Activated naive CD4-positive, alpha-beta T cell treated with anti-CD3 and anti-CD28 coated beads, Interleukin-2, amount 10 ng/mL, durations not matched to agents 7 days and 5 days (primary cell): ENCODE measurements at places on chromosomes 7 and 10.

DNA sequence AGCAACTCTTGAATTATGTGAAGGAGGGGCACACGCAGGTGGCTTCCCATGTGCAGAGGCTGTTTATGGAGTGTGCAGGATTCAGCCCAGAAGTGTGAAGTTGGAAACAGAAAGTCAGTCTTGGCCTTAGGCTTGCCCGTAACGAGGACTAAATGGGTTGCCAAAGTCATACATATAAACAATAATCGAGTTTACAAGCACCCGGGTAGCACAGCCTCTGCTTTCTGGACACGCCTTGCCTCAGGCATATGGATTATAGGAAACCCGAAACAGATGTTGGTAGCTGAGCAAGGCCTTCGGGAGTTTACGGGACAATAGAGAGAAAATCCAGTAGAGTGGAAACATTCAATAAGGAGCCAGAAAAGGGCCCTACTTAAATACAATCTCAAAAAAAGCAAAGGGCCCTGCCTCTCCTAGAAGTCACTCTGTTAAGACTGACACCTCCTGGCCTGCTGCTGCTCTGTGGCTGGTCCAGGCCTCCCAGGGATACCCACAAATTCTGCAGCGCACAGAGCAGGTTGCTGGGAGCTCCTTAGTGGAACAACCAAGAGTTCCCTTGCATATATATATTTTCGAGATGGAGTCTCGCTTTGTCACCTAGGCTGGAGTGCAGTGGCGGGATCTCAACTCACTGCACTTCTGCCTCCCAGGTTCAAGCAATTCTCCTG lies 48.5 kb downstream of the SMKR1 start:
- H3K27me3 ChIP-seq, result peaks cover 31% of the 10 kb centered on the region
- no peak for DNase-seq

GRCh38 chr10:119724593-119725516 lies 995 bp upstream of the INPP5F start:
- peaks cover 2% of the 10 kb centered on the region for H3K36me3 ChIP-seq
- H3K4me1 ChIP-seq, result peaks cover 48% of the 10 kb centered on the region
- no peaks in the 10 kb centered on the region for H3K27me3 ChIP-seq
- H3K4me3 ChIP-seq, result peak overlapping the region; percentile 67

- H3K4me1 ChIP-seq, result no peaks in the 10 kb centered on the region
- H3K36me3 ChIP-seq, result no peaks in the 10 kb centered on the region
- H3K27ac ChIP-seq, result no peak overlapping the region
- DNase-seq, result no peak
- no peak overlapping the region for H3K4me3 ChIP-seq
- no peaks in the 10 kb centered on the region for H3K27me3 ChIP-seq
These were observed 330.2 kb upstream of the FZD1 start for GRCh38 chr7:90933984-90934383.

GRCh38 chr10:7054915-7055314 lies 355.9 kb downstream of the SFMBT2 start:
- H3K27me3 ChIP-seq, result peaks cover 6% of the 10 kb centered on the region
- no peak for DNase-seq
- H3K4me1 ChIP-seq, result no peaks in the 10 kb centered on the region
- H3K36me3 ChIP-seq, result no peaks in the 10 kb centered on the region
- H3K4me3 ChIP-seq, result no peak overlapping the region

DNA sequence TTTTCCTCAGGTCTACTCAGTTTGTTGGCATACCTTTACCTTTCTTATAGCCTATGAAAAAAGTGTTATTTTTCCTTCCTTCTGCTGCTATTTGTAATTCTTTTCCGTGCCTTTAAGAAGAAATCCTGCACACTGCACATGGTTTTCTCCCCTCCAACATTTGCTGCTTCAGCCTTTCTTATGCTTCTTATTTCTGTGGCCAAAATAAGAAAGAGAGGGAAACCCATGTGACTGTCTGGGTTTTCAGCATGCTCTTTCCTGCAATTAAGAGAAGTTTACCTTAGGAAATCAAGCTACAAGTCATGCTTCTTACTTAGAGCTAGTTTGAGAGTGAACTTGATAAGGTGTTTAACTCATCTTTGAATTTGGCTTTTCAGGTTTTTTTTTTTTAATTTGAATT lies 11.0 kb downstream of the TBC1D12 start:
- no peak overlapping the region for H3K27ac ChIP-seq
- no peaks in the 10 kb centered on the region for H3K36me3 ChIP-seq
- no peak overlapping the region for H3K4me3 ChIP-seq
- DNase-seq, result no peak

DNA sequence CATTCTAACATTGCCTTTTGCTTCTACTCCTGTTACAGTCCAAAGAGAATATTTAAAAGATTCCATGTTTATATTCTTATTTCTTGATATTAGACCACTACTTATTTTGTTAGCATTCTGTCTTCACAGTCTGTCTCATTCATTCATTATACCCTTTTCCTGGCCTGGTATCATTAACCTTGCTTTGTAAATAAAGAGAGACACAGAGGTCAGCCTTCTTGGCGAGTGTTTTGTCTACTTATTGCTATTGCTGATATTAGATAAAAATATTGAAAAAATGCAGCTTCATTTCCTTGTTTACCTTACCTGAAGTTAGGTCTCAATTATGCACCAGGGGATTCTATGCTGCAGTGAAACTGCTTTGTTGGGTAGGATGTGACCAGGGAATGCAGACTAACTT lies 179.2 kb downstream of the NXPH1 start:
- H3K27me3 ChIP-seq, result no peaks in the 10 kb centered on the region
- no peaks in the 10 kb centered on the region for H3K36me3 ChIP-seq
- H3K4me1 ChIP-seq, result no peaks in the 10 kb centered on the region

DNA sequence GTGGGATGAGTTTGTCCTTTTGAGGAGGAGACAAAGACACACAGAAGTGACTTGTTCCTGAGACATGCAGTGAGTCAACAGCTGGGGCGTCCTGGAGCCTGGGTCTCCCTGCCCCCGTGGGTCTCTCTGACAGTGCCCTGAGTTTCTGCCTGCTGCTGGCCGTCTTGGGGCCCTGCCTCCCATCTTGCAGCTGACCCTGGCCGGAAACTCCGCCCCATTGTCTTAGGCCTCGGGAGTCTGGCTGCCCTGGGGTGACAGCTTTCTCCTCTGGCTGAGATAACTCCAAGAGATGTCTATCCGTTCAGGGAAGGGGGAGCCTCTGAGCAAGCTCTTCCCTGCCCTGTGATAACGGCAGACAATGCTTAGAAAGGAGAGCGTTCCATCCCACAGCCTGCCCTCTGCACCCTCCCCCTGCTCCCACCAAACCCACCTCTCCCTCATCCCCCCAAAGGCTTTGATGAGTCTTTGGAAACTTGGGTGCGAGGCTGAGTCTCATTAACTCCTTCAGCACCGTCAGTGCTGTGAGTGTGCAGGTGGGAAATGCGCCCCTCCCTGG lies 69.5 kb upstream of the PODXL start:
- no peak for DNase-seq
- no peak overlapping the region for H3K4me3 ChIP-seq
- H3K36me3 ChIP-seq, result no peaks in the 10 kb centered on the region
- H3K27ac ChIP-seq, result no peak overlapping the region
- peaks cover 34% of the 10 kb centered on the region for H3K27me3 ChIP-seq

DNA sequence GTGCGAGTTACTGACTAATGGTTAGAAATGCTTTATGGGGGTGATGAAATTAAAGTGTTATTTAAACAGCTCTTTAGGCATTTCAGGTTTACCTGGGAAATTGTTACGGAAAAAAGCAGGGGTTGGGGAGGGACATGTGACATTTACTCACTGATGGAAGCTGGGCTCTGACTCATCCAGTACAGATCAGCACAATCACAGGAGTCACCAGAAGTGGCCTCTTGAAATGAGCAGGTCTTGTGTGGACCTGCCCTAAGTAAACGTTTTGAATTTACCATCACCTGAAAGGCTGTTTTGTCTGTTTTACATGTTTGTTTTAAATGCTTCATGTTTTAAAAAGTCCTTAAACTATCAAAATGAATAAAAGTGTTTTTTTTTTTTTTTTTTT lies 2.3 kb downstream of the GLRX3 start:
- no peak overlapping the region for H3K27ac ChIP-seq
- H3K36me3 ChIP-seq, result peaks cover 30% of the 10 kb centered on the region
- H3K4me1 ChIP-seq, result peaks cover 68% of the 10 kb centered on the region
- H3K27me3 ChIP-seq, result peaks cover 16% of the 10 kb centered on the region

DNA sequence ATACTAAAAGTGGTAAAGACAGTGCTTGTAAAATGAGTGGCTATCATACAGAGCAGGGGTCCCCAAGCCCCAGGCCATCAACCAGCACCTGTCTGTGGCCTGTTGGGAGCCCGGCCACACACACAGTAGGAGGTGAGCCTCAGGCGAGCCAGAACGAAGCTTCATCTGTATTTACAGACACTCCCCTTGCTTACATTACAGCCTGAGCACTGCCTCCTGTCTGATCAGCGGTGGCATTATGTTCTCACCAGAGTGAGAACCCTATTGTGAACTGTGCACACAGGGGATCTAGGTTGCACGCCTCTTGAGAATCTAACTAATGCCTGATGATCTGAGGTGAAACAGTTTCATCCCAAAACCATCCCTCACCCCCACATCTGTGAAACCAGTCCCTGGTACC lies 58.7 kb downstream of the ITGA8 start:
- H3K27ac ChIP-seq, result no peak overlapping the region
- no peaks in the 10 kb centered on the region for H3K4me1 ChIP-seq
- H3K27me3 ChIP-seq, result no peaks in the 10 kb centered on the region
- H3K36me3 ChIP-seq, result no peaks in the 10 kb centered on the region
- no peak overlapping the region for H3K4me3 ChIP-seq

DNA sequence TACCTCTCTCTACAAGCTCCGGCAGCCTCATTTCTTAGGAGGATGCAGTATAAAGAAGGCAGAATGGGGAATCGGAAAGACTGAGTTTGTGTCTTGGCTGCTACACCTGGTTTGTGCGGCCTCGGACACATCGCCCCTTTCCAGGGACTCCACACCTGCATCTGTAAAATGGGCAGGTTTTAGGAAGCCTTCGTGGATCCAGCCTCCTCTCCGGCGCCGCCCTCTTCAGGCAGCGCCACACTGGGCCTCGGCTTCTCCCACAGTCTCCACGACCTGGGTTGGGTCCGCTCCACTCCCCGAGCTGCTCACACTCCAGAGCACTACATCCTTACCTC lies 341 bp downstream of the GOT1 start:
- peaks cover 41% of the 10 kb centered on the region for H3K4me1 ChIP-seq
- DNase-seq, result no peak
- no peaks in the 10 kb centered on the region for H3K27me3 ChIP-seq
- peak overlapping the region; percentile 99 for H3K4me3 ChIP-seq

- H3K36me3 ChIP-seq, result peaks cover 6% of the 10 kb centered on the region
- DNase-seq, result no peak
- peaks cover 27% of the 10 kb centered on the region for H3K27me3 ChIP-seq
- peaks cover 19% of the 10 kb centered on the region for H3K4me1 ChIP-seq
- H3K27ac ChIP-seq, result no peak overlapping the region
- H3K4me3 ChIP-seq, result no peak overlapping the region
These were observed 11.6 kb upstream of the GOLGA7B start for GRCh38 chr10:97838091-97838490.

DNA sequence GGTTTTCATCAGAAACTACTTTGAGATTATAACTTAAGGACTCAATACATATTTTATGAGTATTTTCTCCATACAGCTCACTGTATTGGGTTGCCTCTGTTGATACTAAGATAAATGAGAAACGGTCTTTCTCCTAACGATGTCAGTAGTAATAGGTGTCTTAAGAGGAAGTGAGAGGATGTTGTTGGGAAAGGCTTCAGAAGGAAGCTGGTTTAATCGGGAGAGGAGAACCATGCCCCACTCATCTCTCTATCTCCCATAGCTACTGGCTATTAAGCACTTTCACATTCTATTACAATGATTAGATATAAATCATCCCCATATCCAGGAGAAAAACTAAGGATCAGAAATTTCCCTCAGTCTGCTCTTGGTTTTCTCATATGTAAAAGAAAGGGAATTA lies 2.0 kb downstream of the CLEC5A start:
- no peak overlapping the region for H3K27ac ChIP-seq
- H3K4me1 ChIP-seq, result no peaks in the 10 kb centered on the region
- H3K27me3 ChIP-seq, result no peaks in the 10 kb centered on the region
- no peaks in the 10 kb centered on the region for H3K36me3 ChIP-seq

DNA sequence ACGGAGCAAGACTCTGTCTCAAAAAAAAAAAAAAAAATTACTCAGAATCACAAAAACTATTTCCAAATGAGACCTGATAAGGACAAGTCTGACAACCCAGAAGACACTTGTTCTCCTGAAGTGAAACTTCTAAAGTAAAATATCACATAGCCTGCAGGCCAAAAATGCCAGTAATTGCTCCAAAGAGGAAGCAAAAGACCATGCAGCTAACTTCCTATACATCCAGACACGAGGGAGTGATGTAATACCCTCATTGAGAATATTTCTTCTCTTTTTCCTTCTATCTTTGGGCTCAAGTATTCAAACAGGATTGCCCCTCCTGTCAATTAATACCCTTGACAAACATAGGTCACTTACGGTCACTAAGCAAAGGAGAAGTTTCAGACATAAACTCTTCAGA lies 31.2 kb downstream of the ARMH3 start:
- peaks cover 3% of the 10 kb centered on the region for H3K4me1 ChIP-seq
- no peak overlapping the region for H3K27ac ChIP-seq
- peaks cover 39% of the 10 kb centered on the region for H3K36me3 ChIP-seq
- H3K27me3 ChIP-seq, result no peaks in the 10 kb centered on the region
- H3K4me3 ChIP-seq, result no peak overlapping the region

GRCh38 chr7:113891828-113892227 lies 27.0 kb downstream of the PPP1R3A start:
- H3K27me3 ChIP-seq, result no peaks in the 10 kb centered on the region
- no peak for DNase-seq
- no peaks in the 10 kb centered on the region for H3K36me3 ChIP-seq
- H3K27ac ChIP-seq, result no peak overlapping the region
- no peak overlapping the region for H3K4me3 ChIP-seq

- H3K4me3 ChIP-seq, result no peak overlapping the region
- H3K27me3 ChIP-seq, result no peaks in the 10 kb centered on the region
- peaks cover 23% of the 10 kb centered on the region for H3K4me1 ChIP-seq
- no peak overlapping the region for H3K27ac ChIP-seq
These were observed 74.2 kb upstream of the PLXNA4 start for GRCh38 chr7:132650498-132650897.

- peaks cover 3% of the 10 kb centered on the region for H3K4me1 ChIP-seq
- no peak overlapping the region for H3K4me3 ChIP-seq
- no peak overlapping the region for H3K27ac ChIP-seq
These were observed 139.5 kb downstream of the ALOX5 start for GRCh38 chr10:45513551-45513950.

DNA sequence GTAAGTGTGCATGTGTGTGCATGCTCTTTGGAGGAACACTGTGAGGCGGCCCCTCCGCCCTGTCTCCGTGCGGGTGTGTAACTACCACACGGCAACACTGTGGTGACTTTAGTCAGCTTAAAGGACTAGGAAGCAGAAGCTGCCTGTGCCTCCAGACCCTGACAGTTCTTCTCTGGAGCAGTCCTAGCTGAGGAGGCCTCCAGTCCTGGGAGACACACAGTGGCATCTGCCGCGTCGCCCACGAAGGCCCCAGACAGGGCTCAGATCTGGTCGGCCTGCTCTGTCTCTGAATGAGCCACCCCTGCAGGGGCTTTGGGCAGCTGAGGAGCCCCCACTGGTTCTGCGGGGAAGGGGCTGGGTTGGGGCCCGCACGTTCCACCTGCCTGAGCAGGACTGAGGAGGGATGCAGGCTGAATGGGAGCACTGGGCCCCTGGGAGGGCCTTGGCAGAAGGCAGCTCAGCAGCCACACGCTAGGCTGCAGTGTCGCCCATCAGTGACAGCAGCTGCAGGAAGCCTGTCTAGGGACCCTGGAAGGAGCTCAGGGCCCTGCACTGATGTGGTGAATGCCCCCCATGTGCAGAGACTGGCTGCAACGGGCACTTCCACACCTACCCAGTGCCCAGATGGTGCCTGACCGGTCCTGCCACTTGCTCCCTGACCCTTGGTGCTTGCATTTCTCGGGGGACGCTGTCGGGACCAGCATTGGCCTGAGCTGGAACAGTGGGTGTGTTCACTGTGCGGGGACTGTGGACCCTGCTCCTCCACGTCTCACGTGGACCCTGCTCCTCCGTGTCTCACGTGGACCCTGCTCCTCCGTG lies 27.3 kb upstream of the KNDC1 start:
- H3K27ac ChIP-seq, result no peak overlapping the region
- DNase-seq, result no peak
- H3K4me1 ChIP-seq, result no peaks in the 10 kb centered on the region
- no peaks in the 10 kb centered on the region for H3K27me3 ChIP-seq
